ENCODE measurements at places on chromosomes 3 and 15.

DNA sequence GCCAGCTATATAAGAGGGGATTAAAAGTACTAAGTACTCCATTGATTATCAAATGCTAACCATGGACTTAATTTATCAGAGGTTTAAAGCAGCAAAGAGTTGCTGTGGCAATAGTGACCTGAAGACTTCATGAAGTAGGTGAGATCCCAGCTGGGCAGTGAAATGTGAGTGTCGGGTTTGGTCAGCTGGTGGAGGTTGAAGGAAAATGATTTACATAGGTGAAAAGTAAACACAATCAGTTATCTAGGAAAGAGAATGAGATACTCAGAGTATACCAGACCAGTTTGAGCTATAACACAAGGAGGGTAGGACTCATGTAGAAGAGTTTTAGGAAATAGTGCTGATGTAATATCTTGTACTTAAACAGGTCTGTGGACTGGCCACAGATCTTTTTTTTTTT is 16.5 kb upstream of the FBXO22 start:
- no peak for DNase-seq

DNA sequence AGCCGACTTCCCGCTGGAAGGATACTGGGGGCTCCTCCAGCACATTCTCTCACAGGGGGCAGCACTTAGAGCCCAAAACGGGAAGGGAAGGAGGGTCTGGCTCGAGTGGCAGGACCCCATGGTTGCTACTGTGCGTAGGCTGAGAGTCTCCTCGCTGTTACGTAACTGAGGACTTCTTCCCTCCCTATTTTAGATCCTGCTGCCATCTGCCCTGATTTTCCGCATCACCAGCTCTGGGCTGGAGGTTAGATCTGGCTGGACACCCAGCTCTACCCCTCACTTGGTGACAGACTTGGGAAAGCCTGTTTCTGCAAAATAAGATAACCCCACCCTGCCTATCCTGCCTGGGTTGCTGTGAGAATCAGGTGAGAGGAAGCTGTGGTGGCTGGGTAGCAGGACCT is 47.7 kb downstream of the BDH1 start:
- no peak for DNase-seq

DNA sequence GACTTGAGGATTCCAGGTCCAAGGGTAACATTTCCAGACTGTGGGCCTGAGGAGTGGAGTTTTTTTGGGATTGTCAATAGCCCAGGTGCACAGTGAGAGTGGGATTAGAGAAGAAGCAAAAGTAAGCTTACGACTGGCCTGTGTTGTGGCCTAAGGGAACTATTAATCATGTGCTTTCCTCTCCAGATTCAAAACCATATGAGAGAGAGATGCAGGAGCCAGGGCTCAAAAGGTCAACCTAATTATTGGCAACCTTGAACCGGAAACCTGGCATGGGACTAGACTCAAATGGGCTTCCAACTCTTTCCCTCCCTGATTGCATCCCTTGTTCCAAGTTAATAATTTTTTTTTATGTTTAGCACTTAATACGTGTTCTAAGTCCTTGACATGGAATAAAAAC is 242.1 kb upstream of the THRB start:
- DNase-seq: no peak

DNA sequence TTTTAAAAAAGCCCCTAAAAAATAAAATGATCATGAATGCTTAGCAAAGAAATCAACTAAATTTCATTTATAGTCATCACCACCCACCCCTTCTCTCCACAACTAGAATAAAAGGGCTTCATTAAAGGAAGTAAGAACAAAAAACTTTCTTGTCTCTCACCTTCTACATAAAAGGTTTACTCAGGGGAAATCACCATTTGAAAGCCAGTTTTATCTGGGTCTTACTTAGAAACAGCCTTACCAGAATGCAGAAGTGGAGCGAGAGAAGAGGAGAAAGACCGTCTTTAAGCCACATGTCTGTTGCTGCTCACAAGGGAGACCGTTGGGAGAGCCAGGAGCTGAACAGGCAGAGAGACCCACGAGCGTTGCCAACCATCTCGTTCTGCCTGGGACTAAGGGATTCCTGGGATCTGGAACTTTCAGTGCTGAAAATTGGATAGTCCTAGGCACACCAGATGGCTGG is 350.1 kb upstream of the PROK2 start:
- no peak for DNase-seq

GRCh38 chr3:11603628-11604027 is 40.1 kb downstream of the VGLL4 start:
- no peak for DNase-seq

GRCh38 chr15:41491889-41492288 is 1.8 kb upstream of the ITPKA start:
- no peak for DNase-seq

Data from GM04504 (cell line).